Cerebellar nuclear complex (tissue), 1 donor: ENCODE measurements at places on chromosomes 2 and 18.

- DNase-seq, result no peak
Observed at GRCh38 chr2:187294043-187294442, 154.0 kb downstream of the CALCRL start.

- DNase-seq, result no peak
Observed at GRCh38 chr2:188013767-188014166, 277.9 kb upstream of the GULP1 start.

DNA sequence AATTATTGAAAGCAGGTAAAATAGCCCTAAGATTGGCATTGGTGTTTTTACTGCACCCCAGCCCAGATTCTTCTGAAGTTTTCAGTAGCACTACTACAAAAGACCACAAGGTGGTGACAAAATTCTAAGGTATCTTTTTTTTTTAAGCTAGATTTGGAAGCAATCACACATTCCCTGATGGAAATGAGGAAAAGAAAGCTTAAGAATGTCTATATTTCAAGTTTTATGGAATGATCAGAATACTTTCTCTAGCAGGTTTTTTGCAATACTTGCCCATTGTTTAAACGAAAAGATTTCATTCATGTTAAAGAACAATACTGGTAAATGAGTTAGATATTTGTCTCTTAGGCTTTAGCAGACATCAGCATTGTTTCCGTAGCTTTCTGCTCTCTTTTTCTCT is 32.1 kb upstream of the ZNF638 start:
- DNase-seq, result no peak

- DNase-seq, result no peak
Observed at GRCh38 chr18:72799106-72799505, 68.7 kb downstream of the NETO1 start.

DNA sequence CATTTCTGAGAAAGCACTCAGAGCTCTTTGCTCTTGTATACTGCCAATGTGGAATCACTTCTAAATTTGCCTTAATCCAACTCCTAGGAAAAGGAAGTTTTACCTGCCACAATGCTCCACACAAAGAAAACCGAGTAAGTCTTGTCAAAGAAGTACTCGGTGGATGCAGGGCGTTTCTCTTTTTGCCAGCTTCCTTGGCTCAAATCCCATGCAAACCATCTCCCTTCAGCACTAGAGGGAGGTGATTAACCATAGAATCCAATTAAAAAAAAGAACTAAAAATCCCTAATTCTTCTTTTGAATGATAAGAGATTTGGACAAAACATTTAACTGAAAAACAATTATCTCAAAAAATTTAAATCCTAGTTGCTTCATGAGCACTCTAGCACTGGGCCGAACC is 129.0 kb downstream of the RPRM start:
- DNase-seq, result no peak
